ENCODE measurements at places on chromosomes 4 and X. TPM values are rescaled to one million over a fixed set of nuclear protein-coding genes. Genes with fewer than 3 reads are reported as not detected.

Gene CT55
- not detected for polyA plus RNA-seq

Gene P2RY8
- 221 TPM for polyA plus RNA-seq

GRCh38 chr4:55002431-55002830 lies 123.0 kb downstream of the KDR start:
- no peak for DNase-seq

DNA sequence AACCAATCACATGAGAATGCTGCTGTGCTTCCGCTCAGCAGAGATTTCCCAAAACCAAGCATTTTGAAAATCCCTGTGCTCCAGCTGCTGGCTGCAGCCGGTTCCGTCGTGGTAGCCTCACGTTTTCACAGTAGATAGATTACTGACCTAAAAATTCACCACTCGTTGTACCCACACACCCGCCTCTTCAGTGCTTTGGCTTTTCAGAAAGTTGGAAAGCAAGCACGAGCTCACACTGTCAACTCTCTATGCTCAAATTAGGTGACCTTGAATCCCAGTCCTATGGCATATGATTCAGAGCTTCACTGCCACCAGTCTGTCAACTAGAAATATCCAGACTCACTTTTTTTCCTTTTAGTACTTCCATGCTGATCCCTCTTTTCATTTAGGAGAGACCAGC lies 168.9 kb downstream of the DCTD start:
- DNase-seq, result no peak

GRCh38 chr4:189404271-189404670 lies 536.4 kb upstream of the FRG1 start:
- no peak for DNase-seq

DNA sequence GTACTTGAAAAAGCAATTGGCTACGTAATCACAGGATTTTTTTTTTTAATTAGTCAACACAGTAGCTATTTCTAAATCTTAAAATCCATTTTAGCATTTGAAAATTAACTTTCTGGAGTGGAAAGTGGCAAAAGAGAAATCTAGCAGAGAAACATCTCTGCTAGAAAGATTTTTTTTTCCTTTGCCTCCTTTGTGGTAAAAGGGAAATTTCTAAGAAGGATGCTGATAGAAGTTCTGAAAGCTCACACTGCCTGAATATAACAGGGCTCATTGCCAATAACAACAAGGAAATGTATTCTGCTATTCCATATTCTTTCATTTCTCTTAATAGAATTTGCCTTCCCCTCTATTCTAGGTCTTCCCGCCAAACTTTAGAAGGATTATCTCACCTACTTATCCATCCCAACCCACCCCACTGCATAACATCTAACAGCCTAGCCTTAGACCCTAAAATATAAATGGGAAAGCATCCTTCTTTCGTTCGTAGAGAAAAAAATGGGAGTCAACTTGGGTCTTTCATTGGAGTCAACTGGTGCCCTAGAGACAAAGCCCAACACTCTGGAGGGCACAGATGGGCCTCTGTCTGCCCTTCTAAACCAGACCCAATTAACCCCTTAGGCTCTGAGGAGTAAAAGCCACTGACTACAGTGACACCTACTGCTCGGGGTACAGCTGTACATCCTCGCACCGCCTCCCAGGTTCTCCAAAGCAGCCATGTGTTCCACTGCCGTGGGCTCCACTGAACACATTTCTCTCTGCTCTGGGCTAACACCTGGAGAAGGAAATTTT lies 103.9 kb downstream of the MAML3 start:
- DNase-seq, result no peak

GRCh38 chrX:70117738-70118137 lies 15.5 kb upstream of the IGBP1 start:
- DNase-seq, result no peak

GRCh38 chrX:132181364-132181763 lies 37.9 kb downstream of the RAP2C start:
- DNase-seq, result no peak

GRCh38 chr4:61485056-61485455 lies 284.9 kb downstream of the ADGRL3 start:
- DNase-seq, result no peak

DNA sequence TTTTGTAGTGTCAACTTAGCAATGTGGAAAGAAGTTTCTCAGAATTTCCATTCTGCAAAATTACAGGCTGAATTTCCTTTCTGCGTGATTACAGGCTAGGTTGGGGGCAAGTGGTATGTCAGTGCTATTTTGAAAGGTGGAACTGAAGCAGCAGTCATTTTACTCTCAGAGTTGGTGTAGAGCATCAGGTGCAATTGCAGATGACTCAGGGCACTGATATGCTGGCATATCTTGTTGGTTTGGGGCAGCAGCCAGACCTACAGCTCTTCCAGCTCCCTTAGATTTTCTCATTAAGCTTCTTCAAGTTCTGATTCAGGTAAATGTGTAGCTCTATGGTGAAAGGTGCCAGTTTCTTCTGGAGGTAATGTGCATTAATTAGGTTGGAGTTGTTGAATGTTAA lies 930.7 kb upstream of the PCDH10 start:
- no peak for DNase-seq

- no peak for DNase-seq
These were observed 1899.4 kb downstream of the STIM2 start for GRCh38 chr4:28760003-28760402.
